ENCODE measurements at places on chromosomes 7 and 10.

GRCh38 chr7:129169686-129170440, 18.6 kb upstream of the SMO start:
- DNase-seq: no peak

GRCh38 chr10:113735913-113736312, 15.6 kb upstream of the PLEKHS1 start:
- DNase-seq: peak; percentile 14

DNA sequence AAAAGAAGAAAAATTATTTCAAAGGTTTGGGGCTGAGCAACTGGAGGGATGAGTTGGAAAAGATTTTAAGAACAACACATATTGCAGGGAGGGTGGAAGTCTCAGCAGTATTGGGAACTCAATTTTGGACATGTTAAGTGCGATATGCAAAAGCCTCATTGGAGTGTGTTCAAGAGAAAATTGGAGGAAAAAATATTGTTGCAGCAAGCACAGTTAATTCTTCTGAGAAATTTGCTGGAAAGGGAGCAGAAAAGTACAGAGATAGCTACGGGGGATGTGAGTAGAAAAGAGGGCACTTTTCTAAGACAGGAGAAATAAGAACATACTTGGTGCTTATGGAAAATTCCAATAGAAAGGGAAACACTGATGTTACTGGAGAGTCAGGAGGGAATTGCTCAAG, 59.8 kb upstream of the MAGI2 start:
- no peak for DNase-seq

DNA sequence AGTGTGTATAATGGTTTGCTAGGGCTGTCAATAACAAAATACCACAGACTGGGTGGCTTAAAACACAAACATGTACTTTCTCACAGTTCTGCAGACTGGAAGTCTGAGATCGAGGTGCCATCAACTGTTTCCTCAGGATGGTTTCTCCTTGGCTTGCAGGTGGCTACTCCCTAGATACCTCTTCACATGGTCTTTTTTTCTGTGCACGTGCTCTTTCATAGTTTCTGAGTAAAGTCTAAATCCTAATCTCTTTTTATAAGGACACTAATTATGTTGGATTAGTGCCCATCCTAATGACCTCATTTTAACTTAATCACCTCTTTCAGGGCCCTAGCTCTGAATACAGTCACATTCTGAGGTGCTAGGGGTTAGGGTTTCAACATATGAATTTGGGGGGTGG, 65.9 kb downstream of the AMPH start:
- DNase-seq: no peak

GRCh38 chr7:21028186-21028585, 241.5 kb upstream of the SP8 start:
- no peak for DNase-seq

- DNase-seq: peak; percentile 28
These were observed 2.1 kb downstream of the PCOLCE start for GRCh38 chr7:100604028-100604975.

DNA sequence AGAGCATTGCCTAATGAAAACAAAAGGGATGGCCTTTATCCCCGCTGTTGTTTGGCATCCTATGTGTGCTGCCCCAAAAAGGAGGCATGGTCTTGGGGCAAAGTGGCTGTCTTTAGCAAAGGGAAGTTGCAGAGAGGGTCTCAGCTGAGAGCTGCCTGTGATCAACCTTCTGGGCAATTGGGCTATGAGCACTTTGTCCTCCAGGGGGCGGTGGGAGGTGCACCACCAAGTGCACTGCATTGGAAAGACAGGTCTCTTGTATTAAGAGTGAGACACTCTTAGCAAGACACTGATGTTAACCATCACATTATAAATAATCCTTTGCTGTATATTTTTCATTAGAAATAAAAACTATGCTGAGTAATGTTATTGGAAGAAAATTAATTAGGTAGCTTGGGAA, 314.8 kb downstream of the POM121L12 start:
- DNase-seq: no peak

DNA sequence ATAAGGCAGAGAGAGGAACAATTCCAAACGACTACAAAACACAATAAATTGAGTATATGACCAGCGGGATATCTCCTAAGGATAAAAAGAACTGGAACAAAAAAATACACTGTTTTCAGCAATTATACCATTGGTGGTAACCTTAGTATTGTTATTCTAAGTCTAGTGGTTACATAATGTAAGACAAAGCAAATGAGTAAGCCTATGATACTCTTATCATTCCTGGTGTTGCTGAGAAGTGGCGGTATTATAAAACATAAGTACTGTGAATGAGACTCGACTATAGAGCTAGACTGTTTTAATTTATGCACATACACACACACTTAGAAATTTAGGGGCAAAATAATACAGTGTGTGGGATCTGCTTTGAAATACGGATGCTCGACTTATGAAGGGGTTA, 107.7 kb downstream of the NRBF2 start:
- DNase-seq: no peak

DNA sequence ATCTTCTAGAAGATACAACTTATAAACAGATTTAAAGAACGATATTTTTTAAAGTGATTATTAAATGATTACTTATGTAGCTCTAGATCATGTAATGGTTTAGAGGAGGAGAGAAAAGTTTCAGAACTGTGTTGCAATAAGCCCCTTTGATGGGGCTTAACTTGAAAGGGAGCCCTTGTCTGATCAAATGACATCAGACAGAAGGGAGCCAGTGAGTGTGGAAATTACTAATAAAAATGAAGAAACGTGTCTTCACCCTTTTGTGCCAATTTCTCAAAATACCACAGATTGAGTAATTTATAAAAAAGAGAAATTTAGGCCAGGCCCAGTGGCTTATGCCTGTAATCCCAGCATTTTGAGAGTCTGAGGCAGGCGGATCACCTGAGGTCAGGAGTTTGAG, 318.2 kb downstream of the EXOC4 start:
- no peak for DNase-seq

- DNase-seq: no peak
These were observed 6.4 kb downstream of the KIAA1549 start for GRCh38 chr7:138974675-138975292.

DNA sequence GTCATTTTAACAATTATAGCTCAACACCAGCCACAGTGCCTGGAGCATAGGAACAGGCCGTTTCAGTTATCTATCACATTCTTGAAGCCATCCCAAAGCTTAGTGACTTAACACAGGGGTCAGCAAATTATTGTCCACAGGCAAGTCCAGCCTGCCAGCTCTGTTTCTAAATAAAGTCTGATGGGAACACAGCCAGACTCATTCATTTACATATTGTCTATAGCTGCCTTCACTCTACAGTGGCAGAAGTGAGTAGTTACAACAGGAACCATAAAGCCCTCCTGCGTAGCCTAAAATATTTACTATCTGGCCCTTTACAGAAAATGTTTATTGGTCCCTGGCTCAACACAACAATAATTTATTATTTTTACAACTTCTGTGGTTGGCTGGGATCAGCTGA, 407.5 kb upstream of the AUTS2 start:
- no peak for DNase-seq

DNA sequence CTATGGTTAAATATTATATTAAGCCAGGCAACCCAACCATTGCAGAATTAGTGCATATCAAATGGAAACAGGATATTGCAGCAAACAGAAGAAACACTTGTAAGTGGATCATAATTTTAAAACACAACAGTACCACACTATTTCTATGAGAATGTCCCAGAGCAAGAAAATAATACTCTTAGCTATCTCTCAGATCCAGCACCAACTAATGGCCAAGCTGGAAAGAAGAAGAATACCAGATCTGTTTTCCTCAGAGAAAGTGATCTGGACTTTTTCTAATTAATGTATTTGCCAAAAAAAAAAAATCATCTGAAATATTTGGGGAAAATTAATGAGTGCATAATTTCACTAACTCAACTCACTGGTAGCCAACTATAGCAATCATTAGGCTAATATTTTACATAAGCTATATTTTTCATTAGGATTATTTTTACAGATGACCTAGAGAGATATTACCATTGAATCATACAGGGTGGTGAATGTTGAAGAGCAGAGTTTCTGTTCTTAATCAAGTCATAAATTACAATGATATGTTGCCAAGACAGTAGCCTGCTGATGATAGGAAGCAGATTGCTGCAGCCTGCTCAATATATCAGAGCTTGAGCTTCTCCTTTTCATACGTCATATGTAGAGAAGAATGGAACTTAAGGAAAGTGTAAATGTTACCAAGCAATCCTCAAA, 995.4 kb upstream of the LRRN3 start:
- no peak for DNase-seq

DNA sequence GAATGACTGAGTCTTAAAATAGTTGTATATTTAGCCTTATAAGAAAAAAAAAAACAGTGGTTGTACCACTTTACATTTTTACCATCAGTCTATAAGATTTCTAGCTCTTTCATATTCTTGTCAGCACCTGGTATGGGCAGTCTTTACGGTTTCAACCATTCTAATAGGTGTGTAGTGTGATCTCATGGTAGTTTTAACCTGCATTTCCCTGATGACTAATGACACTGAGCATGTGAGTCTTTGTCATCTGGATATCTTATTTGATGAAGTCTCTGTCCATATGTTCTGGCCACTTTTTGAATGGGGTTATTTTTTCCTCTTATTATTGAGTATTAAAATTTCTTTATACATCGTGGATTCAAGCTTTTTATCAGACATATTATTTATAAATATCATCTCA, 365.3 kb upstream of the IGFBP3 start:
- no peak for DNase-seq

DNA sequence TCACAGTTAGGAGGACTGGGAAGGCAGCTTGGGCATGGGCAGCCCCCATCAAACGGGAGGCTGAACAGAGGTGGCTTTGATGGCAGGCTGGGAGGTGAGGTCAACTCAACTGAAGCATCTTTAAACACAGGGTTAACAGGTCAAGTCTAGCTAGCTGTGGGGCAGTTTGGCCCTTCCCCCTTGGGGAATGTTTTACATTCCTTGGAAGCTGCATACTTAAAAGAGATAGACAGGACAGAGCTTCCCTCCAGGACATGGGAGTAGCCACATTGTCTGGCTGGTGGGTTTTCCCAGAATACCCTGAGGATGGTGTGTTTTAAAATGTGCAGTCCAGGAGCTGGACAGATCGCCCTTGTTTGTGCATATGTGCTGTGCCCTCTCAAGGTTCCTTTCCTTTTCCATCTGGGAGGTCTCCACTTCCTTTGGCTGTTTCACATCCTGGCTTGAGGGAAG, 6.8 kb upstream of the RASSF4 start:
- peak; percentile 90 for DNase-seq

DNA sequence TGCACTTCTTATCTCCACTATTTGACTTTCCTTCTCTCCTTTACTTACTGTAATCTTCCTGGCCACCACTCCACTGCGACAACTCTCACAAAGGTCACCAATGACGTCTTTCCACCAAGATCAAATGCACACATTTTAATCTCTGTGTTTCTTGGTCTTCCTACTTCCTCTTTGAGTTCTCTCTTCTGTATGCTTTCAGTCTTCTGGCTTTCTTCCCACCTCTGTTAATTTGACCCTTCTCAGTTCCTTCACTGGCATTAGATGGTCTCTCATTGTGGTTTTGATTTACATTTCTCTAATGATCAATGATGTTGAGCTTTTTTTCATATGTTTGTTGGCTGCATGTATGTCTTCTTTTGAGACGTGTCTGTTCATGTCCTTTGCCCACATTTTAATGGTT, 31.9 kb downstream of the FAM107B start:
- no peak for DNase-seq

GRCh38 chr10:112374724-112375541, 1.0 kb downstream of the ACSL5 start:
- DNase-seq: no peak

DNA sequence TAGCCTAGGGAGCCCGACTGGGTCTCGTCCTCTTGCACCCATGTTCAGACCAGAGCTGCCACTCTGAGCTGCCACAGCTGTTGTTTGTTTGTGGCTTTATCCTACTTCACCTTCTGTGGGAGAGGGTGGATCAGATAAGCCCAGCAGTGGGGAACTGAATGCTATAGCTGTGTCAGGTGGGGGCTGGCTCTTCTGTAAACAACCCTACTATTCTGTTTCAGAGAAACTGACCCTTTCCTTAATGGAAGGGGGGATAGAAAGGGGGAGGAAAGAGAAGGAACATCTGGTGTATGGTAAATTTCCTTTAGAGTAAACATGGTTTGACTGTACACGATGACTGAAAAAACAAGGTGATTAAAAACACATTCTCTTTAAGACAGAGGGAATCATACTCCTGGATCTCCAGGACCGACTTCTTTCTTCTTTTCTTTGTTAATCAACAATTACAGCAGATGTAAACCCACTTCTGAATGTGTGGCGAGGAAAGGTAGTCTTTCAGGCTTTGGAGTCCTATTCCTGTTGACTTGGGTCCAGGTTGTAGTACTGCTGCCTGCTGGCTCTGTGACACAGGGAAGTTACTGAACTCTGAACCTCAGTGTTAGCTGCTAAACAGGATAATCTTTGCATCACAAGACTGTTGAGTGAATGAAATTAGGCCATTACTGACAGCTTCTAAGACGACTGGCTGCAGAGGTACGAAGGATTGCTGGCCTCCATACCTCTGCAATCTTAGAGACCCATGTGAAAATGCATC, 6.0 kb downstream of the PRXL2A start:
- DNase-seq: peak; percentile 53

DNA sequence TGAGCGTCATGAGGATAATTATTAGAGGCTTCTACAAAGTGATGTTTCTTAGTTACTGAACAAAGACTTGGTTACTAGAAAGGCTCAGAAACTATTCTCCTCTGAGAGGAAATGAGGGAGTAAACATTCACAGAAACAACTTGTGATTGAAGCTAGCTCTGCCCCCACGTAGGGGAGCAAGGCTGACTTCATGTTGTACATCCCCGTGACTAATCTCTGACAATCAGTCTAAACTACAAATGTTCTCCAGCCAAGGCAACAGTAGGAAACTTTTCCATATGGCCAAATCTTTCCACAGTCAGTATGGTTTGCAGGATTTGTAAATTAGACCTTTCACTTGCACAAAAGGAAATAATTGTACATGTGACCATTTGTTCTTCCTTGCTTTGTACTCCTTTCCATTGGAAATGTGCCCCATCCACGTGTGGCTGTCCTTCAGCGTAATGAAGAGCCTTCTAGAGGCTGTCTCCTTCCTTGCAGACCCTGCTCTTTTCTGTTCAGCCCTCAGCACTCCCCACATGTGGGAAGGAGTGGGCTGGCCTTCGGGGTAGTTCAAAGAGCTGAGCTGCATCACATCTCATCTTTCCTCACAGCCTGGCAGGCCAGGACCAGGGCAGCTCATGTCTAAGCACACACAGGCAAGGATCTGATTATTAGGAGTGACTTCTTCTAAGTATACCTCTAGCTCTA, 93.5 kb downstream of the PCGF5 start:
- DNase-seq: no peak

- DNase-seq: no peak
These were observed 353.7 kb upstream of the ANKRD30A start for GRCh38 chr10:36771725-36772124.

DNA sequence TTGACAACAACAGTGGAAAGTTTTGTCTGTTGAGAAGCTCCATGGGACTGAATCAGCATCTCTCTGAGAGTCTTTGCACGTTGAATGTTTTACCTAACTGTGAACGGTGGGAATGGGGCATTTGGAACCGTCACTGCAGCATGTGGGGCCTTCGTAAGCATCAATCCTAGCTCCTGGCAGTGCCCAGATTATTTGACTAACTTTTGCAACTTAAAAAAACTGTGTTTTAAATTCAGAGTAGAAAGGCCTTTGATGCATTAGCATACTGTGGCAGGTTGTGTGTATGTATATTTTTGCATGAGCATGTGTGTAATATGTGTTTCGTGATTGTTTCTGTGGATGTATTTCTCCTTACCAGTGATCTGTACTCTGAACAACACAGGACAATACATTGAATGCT, 194.5 kb downstream of the TCF7L2 start:
- DNase-seq: no peak
